ENCODE measurements at places on chromosomes 3 and 15.

DNA sequence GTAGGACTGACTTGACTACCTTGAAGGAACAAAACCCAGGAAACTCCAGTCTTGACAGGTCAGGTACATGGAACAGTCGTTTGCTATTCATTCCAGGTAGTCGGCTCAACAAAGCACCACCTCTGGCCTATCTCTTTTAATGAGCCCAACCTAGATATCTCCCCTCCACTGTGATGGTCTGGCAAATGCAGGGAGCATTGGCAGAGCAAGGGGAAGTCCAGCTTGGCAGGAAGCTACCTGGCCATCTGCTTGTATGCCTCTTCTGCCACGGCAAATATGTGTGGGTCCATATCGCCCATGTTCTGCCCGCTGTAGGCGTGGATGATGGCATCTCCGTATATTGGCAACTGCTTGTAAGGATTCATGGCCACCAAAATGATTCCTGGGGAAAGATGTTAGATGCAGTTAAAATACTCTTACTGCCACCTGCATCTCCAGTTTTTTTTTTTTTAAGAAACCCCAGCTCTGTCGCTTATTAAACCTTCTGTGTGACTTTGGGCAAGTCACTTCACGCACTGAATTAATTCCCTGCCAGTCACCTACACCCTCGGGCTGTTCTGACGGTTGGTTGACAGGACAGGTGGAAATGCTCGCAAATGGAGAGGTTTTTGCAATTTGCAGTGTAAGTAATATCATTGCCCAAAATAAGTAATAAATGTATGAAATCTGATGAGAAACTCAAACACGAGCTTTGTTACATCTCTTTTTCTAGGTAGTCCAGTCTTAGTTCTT lies 16.8 kb downstream of the MYO5C start:
- DNase-seq: no peak

DNA sequence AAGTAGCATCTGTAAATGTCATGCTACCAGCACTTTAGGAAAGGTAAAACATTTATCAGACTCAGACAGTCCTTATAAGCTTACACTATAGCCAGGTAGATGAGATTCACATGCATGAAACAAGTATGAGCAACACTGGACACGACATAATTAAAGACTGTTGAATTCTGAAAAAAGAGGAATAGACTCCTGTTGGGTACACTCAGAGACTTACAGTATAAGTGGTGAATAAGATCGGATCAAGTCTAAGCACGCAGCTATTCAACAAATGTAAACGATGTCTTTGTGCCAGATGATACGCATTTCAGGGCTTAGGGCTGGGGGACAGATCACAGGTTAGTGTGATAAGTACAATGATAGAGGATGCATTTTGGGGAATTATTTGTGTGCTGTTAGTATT lies 43.2 kb upstream of the SPPL2A start:
- DNase-seq: no peak

DNA sequence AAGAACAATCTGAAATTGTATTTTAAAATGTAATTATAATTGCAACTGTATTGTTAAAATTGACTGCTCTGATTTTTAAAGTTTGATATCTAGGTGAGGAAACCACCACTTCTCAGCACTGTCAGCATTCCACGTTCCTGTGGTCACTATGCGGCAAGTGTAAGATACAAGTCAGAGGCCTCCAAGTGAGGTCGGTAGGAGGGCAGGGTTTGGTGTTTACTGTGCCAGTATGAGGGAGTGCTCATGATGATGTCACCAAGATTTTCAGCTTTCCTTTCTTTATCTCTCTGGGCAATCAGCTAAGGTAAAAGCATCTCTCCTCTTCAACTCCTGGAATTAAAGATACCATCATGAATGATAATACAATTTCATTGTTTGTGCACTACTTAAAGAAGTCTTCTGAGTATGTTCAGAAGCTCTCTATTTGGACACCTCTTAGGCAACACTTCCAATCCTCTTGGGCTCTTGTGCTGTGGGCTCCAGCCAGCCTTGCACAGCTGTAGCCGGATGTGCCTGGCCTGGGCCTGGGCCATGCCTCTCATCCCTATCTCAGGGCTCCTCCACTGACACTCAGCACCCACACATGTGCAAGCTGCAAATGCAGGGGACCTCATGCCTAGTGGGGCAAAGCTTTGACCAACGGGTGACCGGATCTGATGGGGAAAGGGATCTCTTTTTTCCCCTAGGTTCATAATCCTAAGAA lies 42.9 kb downstream of the CCR3 start:
- no peak for DNase-seq

GRCh38 chr15:81314378-81314777 lies 9.6 kb downstream of the STARD5 start:
- DNase-seq: no peak

DNA sequence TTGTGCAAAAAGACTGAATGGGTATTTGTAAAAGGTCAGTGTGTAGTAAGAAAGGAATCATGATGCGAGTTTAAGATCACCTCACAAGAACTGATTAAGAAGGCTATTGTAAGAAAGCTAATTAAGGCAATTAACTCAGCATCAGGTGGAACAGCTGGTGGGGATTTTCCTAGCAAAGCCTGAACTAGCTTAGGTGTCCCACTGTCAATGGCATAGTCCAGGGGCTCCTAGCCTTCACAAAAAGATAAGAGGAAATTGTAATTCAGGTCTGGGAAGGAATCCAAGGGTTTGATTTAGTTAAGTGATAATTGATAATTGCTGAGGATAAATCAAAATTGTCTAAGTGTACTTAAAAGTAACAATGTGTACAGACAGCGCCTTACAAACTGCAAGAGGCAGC lies 901.6 kb downstream of the TUSC7 start:
- no peak for DNase-seq

- no peak for DNase-seq
Observed at GRCh38 chr3:125582707-125583106, 12.6 kb downstream of the OSBPL11 start.

GRCh38 chr15:29139540-29140459 lies 129.8 kb downstream of the NSMCE3 start:
- peak; percentile 60 for DNase-seq

DNA sequence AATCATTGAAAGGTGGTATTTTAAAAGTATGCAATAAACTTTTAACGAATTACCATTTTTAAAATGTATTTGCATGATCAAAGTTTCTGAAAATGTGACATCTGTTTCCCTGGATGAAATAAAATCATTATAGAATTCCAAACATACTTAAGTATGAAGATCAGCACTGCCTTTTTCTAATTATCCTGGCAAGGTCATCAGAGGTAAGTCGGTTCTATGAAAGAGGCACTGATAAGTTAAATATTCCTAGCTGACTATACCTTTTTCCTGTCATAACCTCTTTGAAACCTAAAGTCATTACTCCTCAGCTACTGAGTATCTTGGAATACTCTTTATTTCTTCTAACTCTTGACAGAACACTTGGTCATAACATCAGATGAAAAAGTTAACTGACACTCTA lies 406.1 kb upstream of the ALCAM start:
- peak; percentile 23 for DNase-seq

GRCh38 chr3:117873249-117873600 lies 1161.4 kb downstream of the IGSF11 start:
- no peak for DNase-seq

DNA sequence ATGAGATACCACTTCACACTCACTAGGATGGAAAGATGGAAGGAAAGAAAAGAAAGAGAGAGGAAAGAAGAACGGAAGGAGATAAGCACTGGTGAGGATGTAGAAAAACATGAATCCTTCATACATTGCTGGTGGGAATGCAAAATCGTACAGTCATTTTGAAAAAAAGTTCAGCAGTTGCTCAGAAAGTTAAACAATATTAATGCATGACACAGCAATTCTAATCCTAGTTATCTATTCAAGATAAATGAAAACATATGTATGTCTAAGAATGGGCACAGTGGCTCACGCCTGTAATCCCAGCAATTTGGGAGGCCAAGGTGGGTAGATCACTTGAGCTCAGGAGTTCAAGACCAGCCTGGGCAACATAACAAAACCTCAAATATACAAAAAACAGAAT lies 59.1 kb downstream of the SENP7 start:
- peak; percentile 23 for DNase-seq

- no peak for DNase-seq
Observed at GRCh38 chr3:131995891-131996290, 38.9 kb downstream of the CPNE4 start.

- DNase-seq: peak; percentile 81
Observed at GRCh38 chr3:78867409-78868372, 900.1 kb downstream of the ROBO1 start.

GRCh38 chr3:113698956-113699355 lies 2.5 kb upstream of the USF3 start:
- DNase-seq: no peak

DNA sequence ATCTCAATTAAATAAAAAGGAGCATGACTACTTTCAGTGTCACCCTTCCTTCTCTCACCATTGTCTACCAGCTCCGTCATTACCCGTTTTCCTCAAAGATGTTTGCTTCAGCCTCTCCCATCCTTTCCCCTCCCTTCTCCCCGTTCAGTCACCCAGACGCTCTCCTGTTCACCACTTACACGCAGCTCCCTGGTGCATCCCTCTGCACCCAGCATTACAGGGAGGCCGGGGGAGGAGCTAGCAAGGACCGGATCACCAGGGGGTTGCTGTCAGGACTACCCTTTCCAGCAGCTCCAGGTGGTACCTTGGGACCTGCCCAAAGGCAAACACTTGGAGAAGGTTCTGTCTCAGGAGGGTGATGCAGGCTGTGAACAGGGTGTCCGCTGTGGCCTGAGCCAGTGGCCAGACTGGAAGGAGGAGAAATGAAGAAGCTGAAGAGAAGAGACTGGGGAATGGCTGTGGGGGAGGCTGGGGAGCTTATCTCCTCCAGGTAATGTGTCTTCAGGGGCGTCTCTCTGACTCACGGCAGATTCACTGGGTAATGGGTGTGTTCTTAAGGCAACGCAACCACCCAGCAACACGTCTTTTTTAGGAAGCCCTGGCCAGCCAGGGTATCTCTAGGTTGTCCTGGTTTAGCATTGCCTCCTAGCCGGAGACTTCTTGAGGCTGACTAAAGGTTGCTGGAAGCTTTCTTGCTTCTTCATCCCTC lies 21.8 kb upstream of the BDH1 start:
- DNase-seq: no peak

- no peak for DNase-seq
Observed at GRCh38 chr3:142029052-142029642, 120.2 kb downstream of the TFDP2 start.

GRCh38 chr15:88920186-88920891 lies 7.2 kb upstream of the MFGE8 start:
- peak; percentile 39 for DNase-seq

- no peak for DNase-seq
Observed at GRCh38 chr3:30293621-30294240, 312.7 kb upstream of the TGFBR2 start.

GRCh38 chr3:16147220-16147994 lies 27.1 kb upstream of the GALNT15 start:
- DNase-seq: no peak

DNA sequence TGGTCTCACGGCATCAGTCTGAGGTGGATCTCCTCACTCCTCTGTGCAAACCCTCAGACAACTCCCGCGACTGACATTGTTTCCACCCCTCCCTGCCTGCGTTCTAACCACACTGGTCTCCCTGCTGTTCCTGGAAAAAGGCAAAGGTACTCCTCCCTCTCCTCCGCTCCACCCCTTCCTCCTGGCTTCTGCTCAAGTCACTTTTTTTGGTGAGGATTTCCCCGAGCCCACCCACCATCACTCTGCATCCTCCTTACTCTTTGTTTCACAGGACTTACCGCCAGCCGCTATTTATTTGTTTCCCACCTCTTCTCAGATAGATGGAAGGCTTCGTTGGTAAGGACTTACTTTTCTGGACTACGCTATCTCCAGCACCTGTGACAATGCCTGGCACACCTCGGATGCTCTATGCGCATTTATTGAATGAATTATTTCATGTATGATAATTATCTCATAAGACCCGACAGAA lies 25.6 kb downstream of the PRR23E start:
- no peak for DNase-seq

DNA sequence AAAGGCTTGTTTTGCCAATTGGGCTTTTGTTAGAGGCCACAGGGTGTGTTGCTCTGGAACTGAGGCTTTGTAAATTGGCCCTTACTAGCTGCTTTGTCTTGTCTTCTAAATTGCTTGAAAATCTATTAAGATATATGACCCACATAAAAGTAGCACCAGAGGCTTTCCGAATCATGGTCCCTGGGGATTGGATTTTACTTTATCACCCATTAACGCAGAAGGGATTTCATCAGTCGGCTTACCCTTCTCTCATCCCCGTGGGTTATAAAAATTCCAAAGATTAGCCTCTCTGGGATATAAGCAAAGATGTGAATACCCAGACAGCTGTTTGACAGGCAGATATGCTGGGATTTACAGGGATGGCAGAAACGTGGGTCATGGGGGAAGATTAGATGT lies 98.3 kb upstream of the CHL1 start:
- DNase-seq: no peak
